ENCODE measurements at places on chromosomes 5 and 9.

- DNase-seq = peak; percentile 67
These were observed 14.7 kb upstream of the CXXC5 start for GRCh38 chr5:139633295-139634027.

- no peak for DNase-seq
These were observed 17.9 kb upstream of the RAB14 start for GRCh38 chr9:121219530-121219929.

DNA sequence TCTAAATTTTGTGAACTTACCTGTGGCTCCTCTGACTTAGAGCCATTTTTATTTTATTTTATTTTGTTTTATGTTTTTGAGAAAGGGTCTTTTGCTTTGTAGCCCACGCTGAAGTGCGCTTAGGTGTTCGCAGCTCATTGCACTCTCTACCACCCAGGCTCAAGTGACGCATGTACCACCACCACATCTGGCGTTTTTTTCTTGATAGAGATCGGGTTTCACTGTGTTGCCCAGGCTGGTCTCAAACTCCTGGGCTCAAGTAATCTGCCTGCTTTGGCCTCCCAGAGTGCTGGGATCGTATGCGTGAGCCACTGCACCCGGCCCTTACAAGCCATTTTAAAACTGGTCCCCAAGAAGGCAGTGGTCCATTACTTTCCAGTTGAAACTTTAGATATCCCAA lies 18.5 kb downstream of the MATR3 start:
- DNase-seq = no peak

DNA sequence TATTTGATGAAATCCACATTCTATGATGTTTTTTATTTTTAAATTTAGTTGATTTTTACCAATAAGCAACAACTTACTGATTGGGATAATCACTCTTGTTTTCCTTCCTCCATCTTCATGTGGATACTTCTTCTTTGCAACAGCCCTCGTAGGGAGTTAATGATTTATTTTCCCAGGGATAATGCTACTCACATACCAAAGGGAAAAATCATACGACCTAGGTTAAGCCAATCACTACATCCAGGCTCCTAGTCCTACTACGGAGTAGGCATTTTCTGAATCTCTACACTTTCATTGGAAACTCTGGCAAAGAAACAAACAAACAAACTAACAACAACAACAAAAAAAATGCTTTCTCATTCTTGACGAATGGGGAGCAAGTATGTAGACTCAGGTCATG lies 663.4 kb downstream of the PTPRD start:
- DNase-seq = no peak

DNA sequence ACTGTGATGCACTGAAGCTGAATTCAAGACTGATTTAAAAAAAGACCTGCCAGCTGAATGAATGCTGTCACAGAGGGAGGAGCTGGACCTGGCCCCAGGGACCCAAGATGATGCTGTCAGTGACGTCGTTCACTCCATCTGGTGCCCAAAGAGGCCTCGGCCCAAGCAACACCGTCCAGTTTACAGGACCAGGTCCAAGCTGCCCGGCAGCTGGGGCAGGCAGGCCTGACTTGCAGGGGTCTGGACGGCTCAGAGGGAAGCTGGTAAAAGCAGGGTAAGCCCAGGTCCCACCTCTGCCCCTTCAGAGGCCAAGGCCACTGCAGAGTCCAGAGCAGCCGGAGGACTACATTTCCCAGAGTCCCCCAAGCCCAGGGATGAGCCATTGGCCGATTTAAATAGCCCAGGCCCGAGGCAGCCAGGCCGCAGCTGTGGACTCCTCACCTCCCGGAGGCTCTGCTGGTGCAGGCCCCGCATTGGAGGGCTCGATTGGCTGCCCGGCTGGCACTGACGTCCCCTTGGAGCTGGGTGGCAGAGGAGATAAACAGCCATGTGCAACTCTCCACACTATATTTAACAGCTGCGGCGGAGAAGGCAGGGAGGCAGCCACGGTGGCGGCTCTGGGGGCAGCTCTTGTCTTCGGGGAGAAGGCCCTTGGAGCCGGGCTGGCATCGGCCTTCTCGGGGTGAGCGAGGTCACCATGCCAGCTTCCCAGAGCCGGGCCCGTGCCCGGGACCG lies at the start of gene PLPP7:
TSS of gene PLPP7 (plus strand) at position 423 of the 735 bp plus-strand sequence. CDS start at position 698, 275 bp downstream.
- DNase-seq = peak; percentile 86

- peak; percentile 54 for DNase-seq
These were observed 14.7 kb upstream of the CCIN start for GRCh38 chr9:36154331-36154952.

DNA sequence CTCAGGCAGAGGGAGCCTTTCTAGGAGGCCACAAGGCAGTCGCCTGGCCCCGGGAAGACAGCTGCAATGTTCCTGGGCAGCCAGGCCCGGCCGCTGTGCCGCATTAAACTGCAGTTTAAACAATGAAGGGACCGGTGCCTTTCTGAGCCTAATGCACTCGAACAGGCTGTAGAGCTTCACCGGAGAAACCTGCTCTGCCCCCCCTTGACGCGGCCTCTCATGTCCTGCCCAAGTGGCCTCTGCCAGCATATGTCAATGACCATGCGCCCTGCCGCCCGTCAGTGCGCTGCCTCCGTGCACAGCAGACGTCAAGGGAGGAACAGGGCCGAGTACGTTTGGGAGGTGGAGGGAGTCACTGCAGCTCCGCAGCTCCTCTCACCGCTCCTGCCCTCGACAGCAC lies 38.4 kb upstream of the BARHL1 start:
- DNase-seq = no peak

DNA sequence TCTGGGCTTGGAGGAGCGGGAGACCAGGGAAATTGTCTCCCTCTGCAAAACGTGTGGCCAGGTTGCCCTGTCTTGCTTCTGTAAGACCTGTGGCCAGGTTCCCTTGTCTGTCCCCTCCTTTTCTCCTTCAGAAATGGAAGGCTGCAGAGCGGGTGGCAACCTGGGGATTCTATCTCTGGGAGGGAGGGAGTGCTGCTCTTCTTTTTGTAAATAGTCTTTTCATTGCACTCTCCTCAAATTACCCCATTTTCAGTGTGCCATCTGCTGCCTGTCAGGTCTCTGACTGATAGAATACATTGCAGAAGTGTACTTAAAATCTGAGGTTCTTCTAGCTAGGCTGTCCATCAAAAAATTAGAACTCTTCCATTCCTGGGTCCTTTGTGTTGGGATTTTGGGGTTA lies 126.0 kb downstream of the GABRB2 start:
- DNase-seq = no peak

DNA sequence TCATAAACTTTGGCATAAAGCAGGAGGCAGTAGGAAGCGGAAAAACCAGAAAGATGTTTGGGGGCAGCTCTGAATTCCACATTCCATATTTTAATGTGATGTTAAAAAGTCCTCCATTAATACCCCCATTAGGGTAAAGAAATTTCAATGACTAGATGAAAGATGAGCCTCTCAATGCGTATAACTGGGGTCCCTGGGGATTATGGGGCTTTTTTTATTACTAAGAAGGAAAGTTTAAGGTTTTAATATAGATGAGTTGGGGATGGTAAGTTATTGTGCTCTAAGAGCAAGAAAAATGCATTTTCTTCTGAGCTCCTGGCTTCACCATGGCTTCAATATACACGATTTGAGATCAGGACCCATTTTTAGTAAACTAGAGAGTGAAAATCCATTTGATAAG lies 321.9 kb downstream of the CDK5RAP2 start:
- DNase-seq = no peak

DNA sequence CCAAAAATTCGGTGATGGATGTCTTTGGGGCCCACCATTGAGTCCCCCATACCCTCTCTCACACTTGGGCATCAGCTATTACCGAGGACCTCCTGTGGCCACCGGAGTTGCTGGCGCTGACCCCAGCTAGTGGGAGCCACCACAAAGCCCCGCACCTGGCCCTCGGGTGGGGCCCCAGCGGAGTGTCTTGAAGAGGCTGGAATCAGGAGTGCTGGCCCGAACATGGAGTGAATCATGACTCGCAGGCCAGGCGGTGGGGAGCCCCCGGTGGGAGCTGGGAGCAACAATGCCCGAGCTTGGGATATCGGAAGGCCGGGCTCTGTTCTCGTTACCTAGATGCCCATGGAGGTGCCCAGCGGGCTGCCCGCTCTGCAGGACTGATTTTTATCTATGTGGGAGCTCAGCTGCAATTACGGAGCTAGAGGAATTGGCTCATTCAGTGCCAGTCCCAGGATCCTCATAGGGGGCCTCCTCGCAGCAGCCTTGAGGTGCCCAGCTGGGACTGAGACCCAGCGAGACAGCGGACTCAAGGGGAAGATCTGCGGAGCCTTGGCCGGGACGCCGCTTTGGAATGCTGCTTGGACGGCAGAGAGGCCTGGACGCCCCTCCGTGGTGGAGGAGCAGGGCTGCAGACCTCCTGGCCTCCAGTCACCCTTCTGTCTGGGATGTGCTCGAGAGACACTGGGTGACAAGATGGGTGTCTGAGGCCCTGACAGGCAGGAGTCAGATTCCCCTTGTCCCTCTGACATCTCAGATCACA lies 70.8 kb downstream of the PSMB7 start:
- DNase-seq = no peak

- no peak for DNase-seq
These were observed 188.4 kb downstream of the SNCAIP start for GRCh38 chr5:122500245-122501088.

DNA sequence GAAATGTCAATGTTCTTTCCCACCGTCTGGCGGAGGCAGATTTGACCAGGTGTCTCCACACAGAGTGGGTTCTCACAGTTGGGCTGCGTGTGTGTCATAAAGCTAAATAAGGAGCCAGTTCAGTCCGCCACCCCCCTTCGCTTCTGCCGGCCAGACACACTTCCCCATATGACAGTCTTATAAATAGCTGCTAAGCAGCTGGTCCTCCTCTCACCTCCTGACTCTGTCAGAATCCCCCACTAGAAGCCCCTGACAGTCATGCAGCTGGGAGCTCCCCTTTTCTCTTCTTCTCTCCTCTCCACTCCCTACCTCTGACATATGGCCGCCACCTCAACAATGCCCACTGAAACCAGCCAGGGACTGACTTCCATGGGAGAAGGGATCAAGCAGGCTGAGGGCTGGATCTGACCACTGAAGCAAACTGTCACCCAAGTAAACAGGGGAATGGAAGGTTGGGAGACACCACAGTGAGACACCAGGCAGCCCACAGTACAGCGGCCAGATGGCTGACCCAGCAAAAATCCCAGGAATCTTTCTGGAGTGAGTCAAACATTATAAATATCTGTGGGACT lies 141.9 kb upstream of the EFNA5 start:
- peak; percentile 47 for DNase-seq

- no peak for DNase-seq
These were observed 106.7 kb upstream of the PHYKPL start for GRCh38 chr5:178339272-178339671.

GRCh38 chr5:99179206-99179605 lies 250.4 kb upstream of the CHD1 start:
- DNase-seq = no peak

GRCh38 chr5:42267091-42267490 lies 156.1 kb upstream of the GHR start:
- no peak for DNase-seq

GRCh38 chr9:120616966-120617935 lies 37.3 kb upstream of the CDK5RAP2 start:
- no peak for DNase-seq

DNA sequence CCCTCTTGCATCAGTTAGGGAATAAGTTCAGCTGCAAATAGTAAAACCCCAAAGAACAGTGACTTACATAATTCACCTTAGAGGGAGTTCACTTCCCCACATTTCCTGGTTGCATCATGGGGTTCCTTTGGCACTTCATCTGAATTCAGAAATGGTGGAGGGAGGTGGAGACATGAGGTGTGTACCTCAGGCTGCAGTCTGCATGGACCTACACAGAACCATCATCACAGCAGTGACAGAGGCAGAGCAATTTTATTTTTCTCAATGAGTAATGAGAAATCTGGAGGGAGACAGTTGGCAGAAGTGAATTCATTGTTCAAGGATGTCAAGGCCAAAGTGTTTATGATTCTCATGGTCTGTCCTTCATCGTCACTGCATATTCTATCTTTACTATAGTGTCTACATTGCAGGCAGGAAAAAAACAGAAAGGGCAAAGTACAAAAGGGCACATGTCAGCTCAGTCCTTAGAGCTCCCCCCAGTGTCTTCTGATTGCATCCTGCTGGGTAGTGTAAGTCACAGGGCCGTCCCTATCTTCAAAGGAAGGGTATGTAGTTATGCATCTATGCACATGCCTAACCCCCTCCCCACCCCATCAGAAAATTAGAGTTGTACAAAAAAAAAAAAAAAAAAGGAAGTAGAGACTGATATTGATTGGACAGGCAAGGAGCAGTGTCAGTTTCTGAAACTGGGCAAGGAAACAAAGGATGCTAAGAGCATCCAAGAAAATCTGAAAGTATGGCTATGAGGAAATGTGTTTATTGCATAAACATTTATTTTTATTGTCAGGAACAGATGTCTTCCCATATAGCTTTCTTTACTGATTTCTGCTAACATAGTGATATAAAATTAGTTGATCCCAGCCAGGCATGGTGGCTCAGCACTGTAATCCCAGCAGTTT lies 132.7 kb upstream of the APC start:
- no peak for DNase-seq

- no peak for DNase-seq
These were observed 622.1 kb downstream of the PSAT1 start for GRCh38 chr9:78918976-78919375.

DNA sequence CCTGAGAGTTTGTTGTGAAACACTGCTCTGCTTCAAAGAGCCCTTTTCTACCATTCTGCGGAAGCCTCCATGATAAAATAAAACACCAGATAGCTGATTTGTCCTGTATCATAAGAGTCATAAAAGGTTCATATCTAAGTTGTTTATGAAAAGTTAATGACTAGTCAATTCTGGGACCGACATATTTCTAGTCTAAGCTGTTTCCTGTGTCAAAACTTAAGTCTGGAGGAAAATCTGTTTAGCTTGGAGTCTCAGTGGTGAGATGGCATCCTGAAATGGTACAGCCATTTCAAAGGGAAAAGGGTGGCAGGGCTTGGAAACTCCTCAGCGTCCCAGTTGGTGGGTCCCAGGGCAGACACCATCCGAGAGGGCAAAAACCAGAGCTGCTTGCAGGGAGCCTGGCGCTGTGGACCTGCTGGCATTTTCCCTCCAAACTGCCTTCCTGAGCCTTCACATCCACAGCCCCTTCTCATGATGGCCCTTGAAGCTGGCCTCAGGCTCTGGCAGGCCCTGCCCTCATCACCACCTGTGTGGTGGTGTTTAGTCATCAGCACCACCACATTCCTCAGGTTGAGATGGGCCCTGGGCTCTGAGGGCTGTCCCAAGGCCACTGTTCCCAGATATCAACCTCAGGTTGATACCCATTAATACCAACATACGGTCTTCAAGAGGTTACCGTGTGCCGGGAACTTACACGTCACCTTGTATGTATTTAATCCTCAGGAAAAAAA lies 184.0 kb downstream of the HSPA4 start:
- no peak for DNase-seq

Data from left cardiac atrium (tissue), 4 donors.